Hematopoietic multipotent progenitor cell treated with erythropoietin and hydrocortisone succinate and interleukin-3 and kit ligand, for 4 days (in vitro differentiated cells): ENCODE measurements at places on chromosomes 7 and 10.
A peak's percentile ranks its signal among the peaks of the same experiment; 100 is the strongest.

DNA sequence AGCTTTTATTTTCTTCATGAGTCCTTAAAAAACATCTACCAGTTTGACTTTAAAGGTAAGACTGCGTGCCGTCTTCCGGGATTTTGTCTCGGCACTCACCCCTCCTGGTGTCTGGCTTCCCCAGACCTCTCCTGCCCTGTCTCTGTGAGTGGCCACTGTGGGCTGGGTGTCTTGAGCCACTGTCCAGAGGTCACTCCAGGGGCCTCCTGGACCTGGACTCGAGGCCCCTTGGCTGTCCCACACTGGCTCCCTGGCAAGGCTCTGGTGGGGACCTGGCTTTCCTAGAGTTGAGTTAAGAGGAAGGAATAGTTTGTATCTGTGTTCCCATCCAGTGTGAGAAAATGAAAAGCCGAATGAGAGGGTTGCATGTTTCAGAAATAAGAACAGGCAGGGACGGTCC lies 95.5 kb downstream of the NKX6-2 start:
- no peak for DNase-seq

- peak; percentile 79 for DNase-seq
Measured at GRCh38 chr7:1041551-1042491, 2.5 kb upstream of the GPR146 start.

GRCh38 chr10:34134602-34135001 lies 680.5 kb downstream of the PARD3 start:
- no peak for DNase-seq

DNA sequence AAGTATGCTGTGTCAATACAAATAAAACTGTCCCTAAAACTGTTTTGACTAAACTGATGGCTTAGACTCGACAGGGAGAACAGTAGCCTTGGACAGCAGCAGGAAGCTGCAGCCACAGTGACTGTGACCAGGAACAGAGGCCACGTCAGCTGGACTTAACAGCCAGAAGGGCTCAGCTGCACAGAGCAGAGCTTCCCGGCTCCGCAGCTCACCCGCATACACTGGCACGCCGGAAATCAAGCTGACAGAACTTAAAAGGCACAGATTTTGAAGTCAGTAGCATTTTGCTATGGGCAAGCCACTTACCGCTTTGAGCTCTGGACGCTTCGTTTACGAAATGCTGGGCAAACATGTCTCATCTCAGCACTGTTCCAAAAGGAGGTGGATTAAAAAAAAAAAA lies 769.7 kb upstream of the AUTS2 start:
- no peak for DNase-seq

GRCh38 chr7:106590209-106590816 lies 70.6 kb downstream of the CCDC71L start:
- peak; percentile 38 for DNase-seq

DNA sequence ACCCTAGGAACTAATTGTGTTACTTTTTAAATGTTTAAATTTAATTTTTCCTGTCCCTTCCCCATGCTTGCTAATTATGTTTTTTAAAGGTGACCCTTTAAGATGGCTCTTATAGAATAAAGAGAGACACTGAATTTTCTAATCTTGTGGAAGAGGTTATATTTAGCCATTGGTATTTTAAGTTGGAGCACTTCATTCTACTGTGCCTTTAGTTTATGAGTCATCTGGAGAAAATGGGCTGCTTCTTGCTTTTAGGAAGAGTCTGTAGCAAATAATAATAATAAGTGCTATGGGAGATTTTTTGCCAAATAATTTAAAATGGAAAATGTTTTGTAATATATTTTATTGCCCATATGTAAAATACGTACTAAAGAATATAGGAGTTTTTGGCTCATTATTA lies 139.7 kb downstream of the ADK start:
- DNase-seq, result no peak

DNA sequence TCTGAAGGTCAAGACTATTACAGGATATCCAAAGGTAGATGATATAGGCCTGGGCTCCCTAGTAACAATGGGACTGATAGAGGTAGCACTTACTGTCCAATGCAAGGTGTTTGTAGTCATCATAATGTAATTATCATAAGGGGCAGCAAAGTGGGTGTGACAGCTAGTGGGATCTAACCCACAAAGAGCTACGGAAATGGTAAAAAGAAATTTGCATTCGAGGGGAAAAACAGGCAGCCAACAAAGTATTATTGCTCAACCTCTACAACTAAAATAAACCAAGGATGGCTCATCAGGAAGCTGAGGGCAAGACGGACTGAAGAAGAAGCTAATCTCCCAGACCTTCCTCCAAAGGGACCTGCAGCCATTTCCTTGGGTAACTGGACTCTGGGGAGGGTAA lies 211.0 kb downstream of the WDR11 start:
- no peak for DNase-seq

DNA sequence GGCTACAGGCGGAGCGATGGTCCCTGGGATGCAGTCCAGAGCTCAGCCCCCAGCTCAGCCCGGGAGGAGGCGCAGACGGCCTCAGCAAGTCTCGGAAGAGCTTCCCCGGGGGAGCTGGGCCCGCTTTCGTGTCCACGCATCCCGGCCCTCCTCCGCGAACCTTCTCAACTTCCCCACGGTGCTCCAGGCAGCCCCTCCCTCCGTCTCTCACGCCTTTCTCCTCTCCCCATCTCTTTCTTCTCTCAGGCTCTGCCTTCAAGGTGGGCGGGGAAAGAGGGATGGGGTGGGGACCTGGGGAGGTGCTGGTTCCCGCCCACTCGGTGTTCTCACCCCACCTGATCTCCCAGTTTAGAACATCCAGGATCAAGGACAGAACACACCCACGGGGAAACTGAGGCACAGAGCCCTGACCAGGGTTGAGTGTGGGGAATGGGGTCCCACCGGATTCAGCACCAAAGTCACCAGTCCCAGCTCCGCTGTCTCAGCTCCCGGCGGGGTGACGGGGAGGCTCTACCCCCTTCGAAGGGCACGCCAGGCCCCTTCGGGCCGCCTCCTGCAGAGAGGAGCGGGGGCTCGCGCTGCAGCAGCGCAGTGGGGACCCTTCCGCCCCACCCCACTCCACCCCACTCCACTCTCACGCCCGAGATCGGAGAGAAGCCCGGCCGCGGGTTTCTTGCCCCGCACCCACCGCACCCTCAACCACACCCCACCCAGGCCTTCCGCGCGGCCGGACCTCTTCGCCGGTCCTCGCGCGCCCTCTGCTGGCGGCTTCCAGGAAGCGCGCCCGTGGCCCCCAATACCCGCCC lies 18.2 kb downstream of the POLL start:
- DNase-seq, result peak; percentile 89

GRCh38 chr10:78849115-78849514 lies 219.7 kb upstream of the ZMIZ1 start:
- no peak for DNase-seq

GRCh38 chr10:101941871-101942270 lies 98.3 kb upstream of the KCNIP2 start:
- no peak for DNase-seq

DNA sequence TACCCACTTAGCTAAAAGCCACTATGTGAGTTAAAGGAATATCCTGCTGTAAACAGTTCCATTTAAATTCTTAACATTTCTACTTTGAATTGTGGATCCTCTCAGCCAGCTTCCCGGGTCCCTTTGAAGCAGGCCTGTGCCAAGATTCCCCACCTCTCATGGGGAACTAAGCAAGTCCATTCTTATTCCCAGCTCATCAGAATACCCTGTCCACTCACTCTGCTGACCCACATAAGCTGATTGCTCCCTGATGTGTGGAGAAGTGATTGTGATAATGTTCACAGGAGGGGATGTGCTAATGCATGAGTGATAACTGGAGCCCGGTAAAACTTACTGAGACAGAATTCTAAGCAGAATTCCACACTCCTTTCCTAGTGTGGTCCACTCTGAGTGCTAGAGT lies 709.7 kb downstream of the CNTNAP2 start:
- DNase-seq, result no peak
